ENCODE measurements at places on chromosomes 3 and 15.

DNA sequence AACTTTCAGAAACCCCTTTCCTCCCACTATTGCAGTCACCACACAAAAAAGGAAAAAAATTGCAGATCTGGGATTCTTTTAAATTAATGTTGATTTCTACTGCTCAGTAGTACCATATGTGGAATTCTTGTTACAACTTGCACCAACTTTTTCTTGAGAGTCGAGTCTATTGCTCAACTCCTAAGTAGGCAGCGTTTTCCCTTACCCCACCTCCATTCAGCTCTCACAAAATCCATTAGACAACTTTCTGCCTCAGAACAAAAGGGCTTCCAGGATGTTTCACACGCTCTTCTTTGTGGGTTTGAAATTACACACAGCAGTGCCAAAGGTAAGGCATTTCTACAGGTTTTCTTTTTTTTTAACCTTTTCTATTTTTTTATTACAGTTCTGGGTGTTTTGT is 179.5 kb downstream of the ANXA2 start:
- DNase-seq: no peak

- no peak for DNase-seq
Measured at GRCh38 chr15:100972975-100973350, 53.8 kb downstream of the LRRK1 start.

- no peak for DNase-seq
Measured at GRCh38 chr3:50627407-50628051, 10.6 kb downstream of the MAPKAPK3 start.

GRCh38 chr15:80773122-80773551 is 6.0 kb upstream of the CEMIP start:
- no peak for DNase-seq

GRCh38 chr3:185950728-185951127 is 12.9 kb upstream of the TRA2B start:
- DNase-seq: no peak

GRCh38 chr3:128067489-128067888 is 15.3 kb downstream of the SEC61A1 start:
- no peak for DNase-seq

GRCh38 chr3:69081583-69082262 is 1.6 kb upstream of the UBA3 start:
- DNase-seq: no peak

Measured in stimulated activated CD8-positive, alpha-beta memory T cell treated with anti-CD3 and anti-CD28 coated beads, Interleukin-15, amount 100 ng/mL, for 1 hour (primary cell).